ENCODE measurements at places on chromosomes 1 and 21.

DNA sequence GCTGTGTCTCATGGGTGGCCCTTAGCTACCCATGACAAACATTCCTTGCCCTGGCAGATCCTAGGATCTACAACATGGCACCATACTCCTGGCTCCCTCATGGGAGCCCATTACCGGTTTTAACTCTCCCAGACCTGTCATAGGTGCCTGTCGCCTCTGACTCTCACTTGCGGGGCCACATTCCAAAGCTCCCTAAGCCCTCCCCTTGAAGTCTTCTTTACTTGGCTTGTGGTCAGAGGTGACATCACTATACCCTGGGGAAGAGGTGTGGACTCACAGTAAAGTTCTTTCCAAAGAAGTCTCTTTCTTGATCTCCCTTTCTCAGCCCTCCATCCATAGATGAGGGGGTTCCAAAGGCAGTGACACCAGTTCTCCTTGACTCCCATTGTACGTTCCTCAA is 5.4 kb upstream of the SLAMF9 start:
- DNase-seq, result no peak

DNA sequence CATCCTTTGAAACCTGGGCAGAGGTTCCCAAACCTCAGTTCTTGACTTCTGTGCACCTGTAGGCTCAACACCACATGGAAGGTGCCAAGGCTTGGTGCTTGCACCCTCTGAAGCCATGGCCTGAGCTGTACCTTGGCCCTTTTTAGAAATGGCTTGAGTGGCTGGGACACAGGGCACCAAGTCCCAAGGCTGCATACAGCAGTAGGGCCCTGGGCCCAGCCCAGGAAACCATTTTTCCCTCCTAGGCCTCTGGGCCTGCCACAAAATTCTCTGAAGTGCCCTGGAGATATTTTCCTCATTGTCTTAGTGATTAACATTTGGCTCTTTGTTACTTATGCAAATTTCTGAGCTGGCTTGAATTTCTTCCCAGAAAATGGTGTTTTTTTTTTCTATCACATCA is 65.6 kb upstream of the ACTRT2 start:
- DNase-seq, result no peak

GRCh38 chr1:234881893-234882771 is 246.5 kb downstream of the TOMM20 start:
- DNase-seq, result no peak

DNA sequence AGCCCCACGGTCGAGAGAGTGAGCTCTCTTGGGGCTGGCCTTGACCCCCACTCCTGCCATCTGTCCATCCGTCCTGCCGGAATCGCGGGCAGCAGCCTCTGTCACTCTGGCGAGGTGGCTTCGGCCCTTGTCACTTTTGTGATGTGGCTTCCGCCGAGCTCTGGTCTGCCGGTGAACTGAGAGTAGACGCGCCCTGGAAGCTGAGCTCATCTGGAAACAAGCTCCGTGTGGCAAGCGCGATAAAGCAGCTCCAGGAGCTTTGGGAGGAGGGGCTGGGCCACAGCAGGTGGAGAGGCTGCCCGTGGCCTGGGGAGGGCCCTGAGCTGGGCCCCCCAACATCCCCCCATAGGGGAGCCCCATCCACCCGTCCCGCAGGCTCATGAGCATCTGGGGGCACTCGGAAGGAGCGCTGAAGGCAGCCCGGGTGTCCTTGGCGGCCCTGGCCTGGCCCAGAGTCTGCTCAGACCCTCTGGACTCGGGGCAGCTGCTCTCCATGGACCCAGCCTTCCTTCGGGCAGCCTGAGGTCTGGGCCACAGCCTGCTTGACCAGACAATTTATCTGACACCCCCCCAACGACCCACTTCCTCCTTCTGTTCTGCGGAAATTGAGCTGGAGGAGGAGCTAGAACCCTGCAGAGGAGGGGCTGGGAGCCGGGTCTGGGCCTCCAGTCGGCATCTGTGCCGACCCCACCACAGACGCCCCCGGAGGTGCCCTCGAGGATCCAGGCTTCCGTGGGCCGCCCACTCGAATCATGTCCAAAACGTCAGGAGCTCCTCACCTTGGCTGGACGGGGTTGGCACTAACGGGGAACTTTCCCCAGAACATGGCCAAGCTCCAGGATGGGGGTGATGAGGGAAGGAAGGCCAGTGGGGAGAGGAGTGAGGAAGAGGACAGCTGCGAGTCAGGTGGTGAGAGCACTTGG is 59.1 kb downstream of the SLC19A1 start:
- no peak for DNase-seq

- DNase-seq, result no peak
Measured at GRCh38 chr1:63845346-63845745, 71.5 kb downstream of the ROR1 start.

DNA sequence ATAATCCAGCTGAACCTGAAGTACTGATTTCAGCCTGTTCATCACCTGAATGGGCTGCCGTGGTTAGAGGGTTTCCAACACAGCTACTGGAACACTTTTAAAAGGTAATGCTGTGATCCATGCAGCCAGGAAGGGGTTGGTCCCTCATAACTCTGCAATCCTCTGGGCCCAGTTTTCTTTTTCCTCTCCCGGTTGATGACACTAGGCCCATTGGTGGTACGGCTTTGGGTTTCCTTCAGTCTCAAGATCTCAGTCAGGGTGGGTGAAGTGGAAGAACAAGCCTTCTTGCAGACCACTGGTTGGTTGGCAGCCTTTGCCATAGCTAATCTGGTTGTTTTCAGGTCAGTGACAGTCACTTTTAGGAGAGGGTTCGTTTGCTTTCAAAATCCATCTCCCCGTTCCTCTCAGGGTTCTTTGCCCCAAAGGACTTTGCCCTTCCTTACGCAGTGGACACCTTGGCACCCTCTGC is 502 bp upstream of the SLC35A3 start:
- no peak for DNase-seq

GRCh38 chr1:81493102-81493869 is 307.4 kb upstream of the ADGRL2 start:
- no peak for DNase-seq

DNA sequence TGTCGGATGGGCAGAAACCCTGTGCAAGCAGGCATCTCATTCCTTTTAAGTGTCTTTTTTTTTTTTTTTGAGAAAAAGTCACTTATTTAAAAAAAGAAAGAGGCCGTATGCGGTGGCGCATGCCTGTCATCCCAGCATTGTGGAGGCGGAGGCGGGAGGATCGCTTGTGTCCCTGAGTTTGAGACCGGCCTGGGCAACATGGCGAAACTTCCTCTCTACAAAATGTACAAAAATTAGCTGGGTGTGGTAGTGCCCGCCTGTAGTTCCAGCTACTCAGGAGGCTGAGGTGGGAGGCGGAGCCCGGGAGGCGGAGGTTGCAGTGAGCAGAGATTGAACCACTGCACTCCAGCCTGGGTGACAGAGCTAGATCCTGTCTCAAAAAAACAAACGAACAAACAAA is 1.7 kb downstream of the GPR137B start:
- no peak for DNase-seq
